ENCODE measurements at places on chromosomes 2 and 18.

DNA sequence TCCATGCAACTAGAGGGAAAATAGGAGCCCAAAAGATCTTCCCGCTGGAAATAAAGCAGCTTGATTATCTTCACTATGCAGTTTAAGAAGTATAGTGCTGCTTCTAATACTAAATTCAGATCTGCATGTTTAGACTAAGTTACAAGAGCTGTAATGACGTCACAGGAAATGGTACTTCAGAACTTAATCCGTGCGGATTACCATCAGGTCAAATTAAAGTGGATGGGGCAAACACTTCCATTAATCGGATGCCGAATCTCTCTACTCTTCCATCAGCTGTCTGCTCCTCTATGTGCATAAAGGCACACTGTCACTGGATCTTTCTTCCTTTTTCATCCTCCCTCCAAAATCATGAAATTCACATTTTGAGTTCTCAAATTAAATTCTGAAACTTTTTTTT, 52.6 kb downstream of the TRAPPC12 start:
- DNase-seq = no peak

DNA sequence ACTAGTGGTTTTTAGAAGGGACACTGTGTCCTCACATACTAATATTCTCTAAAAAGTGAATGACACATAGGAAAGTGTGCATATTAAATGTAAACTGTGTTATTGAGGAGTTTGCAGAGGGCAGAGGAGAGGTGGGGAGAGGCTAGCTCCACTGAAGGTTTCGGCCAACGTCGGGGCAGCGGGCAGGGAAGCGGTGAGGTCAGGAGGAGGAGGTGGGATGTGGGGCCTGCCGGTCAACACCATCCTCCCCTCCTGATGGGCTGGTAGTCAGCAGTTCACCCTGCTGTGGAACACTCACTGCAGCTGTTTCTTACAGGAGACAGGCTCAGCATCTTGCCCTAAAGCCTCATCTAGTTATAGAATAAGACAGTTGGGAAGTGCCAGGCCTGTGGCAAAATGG, 74.2 kb downstream of the ARHGEF4 start:
- no peak for DNase-seq

DNA sequence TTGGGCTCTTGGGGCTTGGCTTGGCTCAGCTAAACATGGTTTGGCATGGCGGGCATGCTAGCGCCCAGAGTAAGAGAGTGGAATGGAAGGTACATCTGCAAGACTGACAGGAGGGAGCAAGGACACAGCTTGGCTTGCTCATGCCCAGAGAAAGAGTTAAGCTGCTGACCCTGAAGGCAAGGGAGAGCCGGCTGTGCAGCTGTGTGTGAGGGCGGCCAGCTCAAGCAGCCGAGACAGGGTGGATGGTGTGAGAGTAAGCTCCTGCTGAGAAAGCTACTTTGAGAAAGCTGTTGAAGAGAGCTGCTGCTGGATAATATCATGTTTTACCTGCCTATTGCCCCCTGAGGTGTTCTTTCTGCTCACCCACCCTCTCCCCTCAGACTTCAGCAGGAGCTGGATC, 135.6 kb downstream of the CCBE1 start:
- DNase-seq = no peak

DNA sequence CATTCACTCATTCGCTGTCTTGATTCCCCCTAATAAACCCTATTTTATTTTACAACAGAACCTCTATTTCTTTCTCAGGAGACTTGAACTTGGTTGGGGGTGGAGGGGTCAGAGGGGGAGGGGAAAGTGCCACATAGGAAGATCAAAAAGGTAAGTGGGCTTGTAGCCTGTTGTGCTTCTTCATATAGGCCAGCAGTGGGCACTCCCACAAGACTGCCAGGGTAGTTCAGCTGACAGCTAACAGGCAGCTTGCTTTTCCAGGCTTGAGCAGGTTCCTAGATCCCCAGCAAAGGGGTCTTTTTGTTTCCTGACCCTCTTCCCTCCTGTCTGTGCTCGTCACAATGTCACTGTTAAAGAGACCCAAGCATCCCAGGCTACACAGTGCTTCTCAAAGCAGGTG, 829 bp upstream of the KIAA2012 start:
- no peak for DNase-seq

DNA sequence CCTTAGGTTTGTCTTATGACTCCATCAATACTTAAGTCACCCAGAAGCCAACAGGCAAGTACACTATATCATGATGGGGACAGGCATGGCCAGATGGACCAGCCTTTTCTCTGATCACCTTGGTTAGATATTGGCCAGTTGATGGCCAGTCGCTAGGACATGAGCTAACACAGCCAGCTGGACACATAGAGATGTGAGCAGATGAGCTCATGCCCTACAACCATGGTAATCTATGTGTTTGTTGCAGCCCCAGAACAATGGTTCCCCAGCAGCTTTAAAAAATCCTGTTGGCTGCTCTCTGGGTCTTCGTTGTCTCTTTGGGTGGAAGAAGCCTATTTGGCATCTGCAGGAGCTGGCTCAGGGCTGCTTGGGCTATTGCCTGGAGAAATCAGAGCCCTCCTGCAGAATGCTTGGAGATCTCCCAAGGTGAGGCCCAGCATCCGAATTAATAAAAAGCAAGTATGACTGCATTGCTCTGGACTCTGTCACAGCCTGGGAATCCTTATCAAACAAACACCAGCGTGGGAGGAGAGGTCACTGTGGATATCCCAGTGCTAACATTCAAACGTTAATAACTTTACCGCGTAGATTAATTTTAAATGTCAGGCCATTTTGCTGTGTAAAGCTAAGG, 62.3 kb upstream of the KLHL29 start:
- DNase-seq = no peak

DNA sequence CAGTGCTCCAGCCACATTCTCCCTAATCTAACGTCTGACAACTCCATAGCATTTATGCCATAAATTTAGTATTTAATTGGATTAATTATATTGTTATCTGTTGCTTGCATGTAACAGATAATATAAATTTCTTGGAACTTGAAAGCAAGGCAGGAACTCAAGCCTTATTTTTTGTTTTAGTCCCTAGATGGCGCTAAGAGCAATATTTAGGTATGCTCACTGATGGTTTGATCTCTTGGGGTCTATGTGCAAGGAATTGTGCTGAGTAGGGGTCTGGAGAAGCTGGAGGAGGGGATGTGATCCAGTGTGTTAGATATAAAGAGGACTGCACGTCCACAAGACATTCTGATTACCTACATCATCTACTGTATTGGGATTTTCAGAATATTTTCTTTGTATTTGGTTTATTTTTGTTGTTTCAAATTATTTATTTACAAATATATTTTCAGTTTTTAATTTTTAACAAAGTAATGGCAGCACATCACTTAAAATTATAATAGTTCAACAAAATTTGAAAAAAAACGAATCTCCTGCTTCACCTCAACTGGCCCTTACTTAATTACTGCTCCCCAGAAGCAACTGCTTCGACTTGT, 32.8 kb downstream of the KATNAL2 start:
- no peak for DNase-seq

GRCh38 chr18:21489919-21490495, 110.5 kb downstream of the ESCO1 start:
- no peak for DNase-seq

GRCh38 chr2:144414324-144414845, 105.5 kb downstream of the ZEB2 start:
- no peak for DNase-seq

DNA sequence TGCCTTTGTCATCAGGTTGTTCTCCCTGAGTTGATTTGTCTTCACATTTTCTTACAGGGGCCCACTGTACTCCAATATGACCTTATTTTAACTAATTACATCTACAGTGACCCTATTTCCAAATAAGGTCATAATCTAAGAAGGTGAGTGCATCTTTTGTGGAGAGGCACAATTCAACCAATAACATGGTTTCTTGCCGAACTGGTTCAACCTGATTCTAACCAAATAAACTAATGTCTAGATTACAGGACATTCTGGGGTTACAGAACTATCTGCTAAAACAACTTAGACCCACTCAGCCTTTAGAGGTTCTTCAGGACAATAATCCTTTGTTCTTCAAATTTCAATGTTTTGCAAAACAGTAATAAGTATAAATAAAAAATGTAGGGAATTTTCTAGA, 496.5 kb upstream of the SOX11 start:
- DNase-seq = no peak

DNA sequence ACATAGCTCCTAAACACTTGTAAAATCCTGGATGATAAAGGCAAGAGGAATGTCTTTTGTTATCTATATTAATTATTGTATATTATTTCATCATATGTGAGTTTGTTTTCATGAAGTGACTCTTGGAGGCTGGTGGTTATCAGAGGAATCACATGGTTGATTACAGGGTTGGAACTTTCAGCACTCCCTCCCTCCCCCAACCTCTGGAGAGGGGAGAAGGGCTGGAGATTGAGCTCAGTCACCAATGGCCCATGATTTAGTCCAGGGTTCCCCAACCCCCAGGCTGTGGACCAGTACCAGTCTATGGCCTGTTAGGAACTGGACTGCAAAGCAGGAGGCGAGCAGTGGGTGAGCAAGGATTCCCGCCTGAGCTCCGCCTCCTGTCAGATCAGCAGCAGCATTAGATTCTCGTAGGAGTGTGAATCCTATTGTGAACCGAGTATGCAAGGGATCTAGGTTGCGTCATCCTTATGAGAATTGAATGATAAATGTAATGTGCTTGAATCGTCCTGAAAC, 37.7 kb downstream of the FBXO48 start:
- no peak for DNase-seq

- no peak for DNase-seq
Observed at GRCh38 chr2:143730155-143730952, 601.1 kb downstream of the ARHGAP15 start.

DNA sequence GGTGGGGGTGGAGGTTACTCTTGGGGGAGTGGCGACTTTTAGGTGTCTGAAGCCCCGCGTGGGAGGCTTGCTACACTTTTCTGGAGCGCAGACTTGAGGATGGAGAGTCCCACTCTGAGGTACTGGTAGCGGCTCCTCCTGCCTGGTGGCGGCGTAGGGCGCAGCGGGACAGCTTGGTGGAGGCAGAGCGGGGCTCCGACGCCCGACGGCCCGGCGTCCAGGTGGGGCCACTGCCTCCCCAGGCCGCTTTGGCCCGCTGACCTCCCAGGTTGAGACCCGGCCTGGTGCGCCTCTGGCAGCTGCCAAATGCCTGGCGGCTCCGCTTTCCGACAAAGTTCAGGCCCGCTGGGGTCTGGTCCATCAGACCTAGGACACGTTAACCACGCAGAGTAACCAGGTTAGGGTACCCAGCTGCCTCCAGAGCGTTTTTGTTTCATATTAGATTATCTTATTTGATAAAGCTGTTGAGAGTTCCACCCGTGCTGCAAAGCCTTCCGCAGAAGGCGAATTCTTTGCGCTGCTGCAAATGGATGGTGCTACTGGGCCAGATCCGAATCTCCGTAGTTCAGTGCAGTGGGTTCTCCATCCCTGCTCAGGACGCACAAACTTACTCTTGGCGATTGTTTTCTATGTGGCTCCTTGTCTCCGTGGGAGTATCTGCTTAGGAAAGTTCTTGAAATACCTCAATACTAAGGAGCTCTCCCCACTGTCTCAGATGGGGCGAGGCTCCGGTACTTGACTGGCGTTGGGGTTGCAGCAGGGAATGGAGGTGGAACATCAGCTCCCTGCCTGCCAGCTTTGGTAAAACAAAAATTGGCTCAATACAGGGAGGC, 405.9 kb downstream of the XIRP2 start:
- DNase-seq = no peak

- DNase-seq = no peak
Observed at GRCh38 chr2:101540518-101540917, 65.6 kb upstream of the RFX8 start.

GRCh38 chr2:43939695-43940256, 56.0 kb downstream of the LRPPRC start:
- no peak for DNase-seq

DNA sequence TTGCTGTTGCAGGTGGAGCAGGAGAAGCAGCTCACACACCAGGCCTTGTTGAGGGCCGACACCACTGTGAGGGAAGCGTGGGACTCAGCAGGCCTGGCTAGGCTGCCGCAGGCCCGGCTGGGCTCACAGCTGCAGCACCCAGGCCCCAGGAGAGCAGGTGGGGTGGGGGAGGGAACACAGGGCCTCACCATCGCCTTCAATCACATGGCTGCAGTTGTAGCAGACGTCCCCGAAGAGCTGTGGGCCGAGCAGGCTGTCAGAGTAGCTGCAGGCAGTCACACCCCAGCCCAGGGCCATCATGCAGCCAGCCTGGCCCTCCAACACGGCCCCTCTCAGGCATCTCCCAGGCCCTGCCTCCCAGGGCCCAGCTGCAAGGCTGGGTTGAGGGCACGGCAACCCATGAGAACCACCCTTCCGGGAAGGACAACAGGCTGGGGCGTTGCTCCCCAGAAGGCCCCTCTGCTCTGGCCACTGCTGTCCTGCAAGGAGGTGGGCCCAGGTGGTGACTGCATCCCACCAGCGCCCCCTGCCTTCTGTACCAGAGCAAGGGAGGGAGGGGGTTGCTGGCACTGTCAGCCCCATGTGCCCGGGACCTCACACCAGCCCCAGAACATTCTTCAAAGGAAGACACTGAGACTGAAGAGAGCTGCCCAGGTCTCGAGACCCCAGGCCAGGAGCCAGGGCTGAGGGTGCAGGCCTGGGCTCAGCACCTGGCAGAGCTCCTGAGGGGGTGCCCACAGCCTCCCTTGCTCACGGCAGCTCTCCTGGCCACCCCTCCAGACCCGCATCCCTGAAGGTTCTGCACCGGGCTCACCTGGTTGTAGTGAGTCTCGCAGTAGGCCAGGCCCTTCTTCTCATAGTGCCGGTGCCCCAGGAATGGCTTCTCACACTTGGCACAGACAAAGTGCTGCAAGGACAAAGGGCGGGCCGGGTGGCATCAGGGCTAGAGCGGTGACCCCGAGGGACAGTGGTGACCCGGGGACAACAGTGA, 5.6 kb upstream of the GPR17 start:
- no peak for DNase-seq

DNA sequence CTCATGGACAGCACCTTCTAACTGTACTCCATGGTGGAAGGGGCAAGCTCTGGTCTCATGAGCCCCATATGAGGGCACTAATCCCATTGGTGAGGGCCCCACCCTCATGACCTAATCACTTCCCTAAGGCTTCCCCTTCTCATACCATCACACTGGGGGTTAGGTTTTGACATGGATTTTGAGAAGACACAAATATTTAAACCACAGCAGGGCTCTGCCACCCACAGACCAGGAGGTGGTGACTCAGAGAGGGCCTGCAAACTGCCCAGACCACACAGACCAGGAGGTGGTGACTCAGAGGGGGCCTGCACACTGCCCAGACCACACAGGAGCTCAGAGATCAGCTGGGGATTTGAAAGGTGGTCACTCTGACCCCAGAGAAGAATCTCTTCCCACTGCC, 222.0 kb downstream of the KLHL29 start:
- DNase-seq = no peak

DNA sequence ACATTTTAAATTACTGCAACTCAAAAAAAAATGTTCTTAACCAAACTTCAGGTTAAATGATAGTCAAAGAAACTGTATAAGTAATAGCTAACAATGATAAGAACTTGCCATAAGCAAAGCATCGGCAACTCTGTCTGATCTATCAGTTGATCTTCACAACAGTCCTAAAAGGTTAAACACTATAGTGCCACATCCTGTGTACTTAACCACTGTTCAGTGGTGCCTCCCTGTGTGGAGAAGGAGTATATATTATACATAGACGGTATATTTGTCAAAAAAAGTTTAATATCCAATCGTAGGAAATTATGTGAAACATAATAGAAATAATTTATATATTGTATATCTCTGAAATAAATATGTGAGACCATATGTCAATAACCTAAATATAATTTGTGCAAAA, 13.0 kb downstream of the DTNA start:
- no peak for DNase-seq
